ENCODE measurements at places on chromosomes 11 and 22.

- no peak for DNase-seq
These were observed 205.5 kb downstream of the CTTN start for GRCh38 chr11:70603756-70604211.

DNA sequence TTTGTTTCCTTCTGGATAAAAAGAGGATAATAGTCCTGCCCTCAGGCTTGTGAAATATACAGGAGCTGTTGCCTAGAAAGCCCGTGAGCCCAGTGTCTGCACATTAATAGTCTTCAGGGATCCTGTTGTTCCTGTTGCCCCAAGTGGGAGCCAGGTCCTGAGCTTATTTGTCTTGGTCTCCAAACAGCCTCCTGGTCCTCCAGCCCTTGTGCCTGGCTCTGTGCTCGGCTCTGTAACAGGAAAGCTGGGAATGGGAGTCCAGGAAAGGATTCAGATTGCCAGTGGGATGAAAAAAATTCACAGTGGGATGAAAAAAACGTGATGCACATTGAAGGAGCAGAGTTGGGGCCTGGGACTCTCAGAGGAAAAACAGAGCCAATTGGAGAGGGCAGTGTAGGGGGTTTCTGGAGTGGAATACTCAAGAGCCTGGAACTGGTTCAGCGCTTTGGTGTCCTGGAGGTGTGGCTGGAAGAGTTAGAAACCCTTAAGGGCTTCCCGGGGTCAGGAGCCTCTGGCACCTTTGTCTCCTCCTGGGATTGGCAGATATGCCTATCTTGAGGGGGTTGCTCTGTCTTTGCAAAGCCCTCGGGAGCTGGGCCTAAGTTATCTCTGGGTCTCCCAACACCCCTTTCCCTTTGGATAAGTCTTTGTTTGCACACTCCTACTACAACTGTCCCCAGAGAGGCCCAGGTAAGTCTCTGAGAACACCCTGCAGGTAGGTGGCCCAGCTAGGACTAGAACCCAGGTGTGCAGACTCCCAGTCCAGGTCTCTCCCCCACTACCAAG lies 2.3 kb upstream of the INPPL1 start:
- no peak for DNase-seq

- DNase-seq, result no peak
These were observed 44.3 kb downstream of the CWF19L2 start for GRCh38 chr11:107413352-107413751.

DNA sequence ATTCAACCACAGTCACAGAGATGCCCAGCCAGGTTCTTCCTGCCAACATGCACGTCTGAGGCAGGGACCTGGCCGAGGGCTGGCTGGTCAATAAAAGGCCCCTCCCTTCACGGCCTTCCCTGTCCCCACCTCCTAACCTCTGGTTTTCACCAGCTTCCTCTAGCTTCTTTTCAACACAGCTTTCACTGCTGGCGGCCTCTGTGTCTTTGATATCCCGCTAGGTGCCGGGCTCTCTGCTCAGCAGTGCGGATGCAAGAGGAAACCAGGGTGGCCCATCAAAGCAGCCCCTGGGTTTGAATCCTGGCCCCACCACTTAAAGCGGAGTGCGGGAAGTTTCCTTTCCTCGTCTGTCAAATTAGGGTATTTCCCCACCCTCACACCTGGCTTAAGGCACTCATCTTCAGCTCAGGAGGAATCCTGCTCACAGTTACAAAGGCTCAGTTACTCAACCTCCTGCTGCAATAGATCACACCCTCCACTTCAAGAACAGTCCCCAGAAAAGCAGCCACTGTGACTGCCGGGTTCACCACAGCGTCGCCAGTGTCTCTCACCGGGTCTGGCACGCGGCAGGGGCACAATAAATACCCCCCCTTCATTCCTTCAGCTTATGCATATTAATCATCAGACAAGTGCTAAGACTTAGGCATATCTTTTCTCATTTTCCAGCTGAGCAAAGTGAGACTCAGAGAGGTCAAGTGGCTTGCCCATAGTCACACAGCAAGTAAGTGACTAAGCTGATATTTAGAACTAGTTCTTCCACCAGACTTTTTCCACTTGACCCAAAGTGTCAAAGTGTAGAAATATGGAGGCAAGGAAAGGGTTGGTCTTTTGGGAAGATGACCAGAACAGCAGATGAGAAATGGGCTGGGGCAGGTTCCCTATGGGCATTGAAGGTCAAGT lies 45.7 kb downstream of the TXN2 start:
- DNase-seq, result peak; percentile 50

DNA sequence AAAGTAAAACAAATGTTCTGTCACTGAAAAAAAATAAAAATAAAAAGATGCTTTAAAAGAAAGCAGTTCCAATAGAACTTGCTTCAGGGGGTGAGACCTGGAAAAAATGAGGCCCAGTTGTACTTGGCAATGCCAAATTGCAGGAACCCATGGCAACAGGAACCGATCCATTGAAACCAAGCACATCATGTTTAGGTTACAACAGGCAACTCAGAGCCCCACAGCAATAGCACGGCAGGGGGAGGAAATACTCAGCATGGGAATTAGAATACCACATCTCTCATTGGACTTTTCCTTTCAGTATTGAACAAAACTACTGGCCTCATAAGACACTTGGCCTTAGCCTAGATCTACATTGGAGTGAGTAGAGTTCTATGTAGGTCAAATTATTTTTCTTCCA lies 84.3 kb downstream of the MSANTD4 start:
- DNase-seq, result no peak

Data from RCC 7860 (cell line).